KG1 (cell line): ENCODE measurements at places on chromosomes 16 and 17.

DNA sequence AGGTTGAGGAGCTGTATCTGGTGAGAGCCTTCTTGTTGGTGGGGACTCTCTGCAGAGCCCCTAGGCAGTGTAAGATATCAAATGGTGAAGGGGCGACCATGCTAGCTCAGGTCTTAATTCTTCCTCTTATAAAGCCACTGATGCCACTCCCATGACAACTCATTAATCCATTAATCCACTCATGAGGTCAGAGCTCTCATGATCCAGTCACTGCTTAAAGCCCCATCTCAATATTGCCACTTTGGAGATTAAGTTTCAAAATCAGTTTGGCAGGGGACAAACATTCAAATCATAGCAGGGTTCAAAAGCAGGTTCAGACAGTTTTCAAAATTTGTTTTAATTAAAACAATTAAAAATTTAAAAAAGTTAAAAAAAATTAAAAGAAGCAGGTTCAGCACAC is 13.1 kb upstream of the SPECC1 start:
- DNase-seq = no peak

DNA sequence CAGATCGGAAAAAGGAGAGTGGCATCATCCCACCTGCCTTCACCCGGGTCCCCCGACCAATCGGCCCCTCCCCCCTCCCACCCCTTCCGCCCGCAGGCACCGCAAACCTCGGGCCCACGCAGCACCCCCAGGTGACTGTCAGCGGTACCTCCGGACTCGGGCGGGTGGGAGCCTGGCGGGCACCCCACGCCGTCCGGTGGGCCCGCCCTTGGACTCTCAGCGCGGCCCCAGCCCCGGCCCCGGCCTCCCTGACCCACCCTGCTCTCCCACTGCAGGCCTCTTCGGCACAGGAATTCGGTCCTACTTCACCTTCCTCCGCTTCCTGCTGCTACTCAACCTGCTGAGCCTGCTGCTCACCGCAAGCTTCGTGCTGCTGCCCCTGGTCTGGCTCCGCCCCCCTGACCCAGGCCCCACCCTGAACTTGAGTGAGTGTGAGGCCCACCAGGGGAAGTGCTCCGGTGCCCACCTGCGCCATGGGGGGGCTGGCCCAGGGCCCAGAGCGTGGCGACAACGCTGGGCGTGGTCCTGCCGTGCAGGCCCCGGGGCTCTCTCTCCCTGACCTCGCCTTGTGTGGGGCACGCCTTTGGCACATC is 1.6 kb downstream of the TMC8 start:
- DNase-seq = peak; percentile 63

DNA sequence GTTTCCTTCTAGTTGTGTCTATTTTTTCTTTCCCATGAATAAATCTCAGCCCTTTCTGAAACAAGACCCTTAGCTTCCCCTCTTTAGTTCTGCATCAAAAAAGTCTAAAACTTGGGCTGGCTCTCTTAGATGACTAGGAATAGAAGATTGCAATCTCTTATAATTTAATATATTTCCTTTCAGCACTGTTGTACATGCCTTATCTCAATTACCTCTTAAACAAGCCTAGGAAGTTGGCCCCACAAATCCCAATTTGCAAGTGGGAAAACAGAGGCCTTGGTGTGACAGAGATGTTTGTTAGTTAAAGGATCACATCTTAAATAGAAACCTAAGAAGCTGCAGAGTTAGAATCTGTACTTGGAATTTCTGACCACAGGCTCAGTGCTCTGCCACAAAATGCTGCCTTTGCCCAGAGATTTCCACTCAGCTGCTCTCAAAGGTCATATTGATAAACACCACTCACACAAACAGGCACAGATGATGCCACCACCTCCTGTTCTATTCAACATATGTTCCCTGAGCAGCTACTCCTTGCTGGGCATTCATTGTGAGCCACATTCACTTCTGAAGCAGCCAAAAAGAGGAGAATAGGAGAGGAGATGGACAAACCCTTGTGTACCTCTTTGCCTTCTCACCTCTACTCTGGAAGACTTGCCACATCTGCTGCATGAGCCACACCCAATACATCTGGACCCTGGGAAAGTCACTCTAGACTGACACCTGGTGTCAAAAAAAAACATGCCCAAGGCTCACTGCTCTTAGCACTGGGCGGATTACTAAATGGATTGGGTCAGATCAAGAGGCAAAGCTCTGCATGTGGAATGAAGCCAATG is 5.5 kb downstream of the CCDC182 start:
- no peak for DNase-seq

DNA sequence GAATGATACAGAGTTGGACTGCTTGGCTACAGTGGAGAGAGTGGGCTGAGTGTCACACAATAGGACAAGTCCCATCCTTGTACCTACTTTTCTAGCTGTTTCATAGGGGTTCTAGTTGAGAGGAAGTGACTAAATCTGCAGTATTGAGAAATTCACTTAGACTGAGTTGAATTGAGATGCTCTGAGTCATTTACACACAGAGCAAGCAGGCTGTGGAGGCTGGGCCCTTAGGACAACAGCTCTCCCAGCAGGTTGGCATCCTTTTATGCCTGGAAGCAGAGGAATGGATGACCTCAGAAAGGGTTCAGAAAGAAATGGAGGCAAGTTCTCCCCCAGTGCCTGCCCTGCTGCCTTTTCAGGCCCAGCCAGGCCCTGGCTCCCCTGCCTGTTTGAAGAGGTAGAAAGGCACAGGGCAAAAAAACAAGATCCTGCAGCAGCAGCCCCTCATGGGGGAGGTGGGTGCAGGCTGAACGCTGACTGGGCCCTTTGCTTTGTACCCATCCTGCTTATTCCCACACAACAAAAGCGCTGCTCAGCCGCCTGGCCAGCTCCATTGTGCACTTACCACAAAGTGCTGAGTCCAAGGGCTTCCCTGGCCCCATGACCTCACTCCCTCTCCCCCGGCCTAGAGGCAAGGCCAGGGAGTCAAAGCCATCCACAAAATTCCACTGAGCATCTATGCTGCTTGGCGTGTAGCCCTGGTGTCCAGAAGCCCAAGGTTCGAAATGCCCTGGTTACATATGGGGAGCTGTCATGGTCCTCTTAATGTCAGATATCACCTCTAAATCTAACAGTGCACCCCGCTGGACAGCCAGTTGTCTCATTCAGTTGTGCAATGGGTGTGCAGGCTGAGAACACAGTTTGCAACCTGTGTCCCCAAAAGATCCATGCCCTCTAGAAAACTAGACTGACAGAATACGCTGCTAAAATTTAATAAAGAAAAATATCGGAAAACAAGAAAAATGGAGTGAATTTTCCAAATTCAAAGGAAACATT is 5.4 kb upstream of the CRYBA1 start:
- no peak for DNase-seq

DNA sequence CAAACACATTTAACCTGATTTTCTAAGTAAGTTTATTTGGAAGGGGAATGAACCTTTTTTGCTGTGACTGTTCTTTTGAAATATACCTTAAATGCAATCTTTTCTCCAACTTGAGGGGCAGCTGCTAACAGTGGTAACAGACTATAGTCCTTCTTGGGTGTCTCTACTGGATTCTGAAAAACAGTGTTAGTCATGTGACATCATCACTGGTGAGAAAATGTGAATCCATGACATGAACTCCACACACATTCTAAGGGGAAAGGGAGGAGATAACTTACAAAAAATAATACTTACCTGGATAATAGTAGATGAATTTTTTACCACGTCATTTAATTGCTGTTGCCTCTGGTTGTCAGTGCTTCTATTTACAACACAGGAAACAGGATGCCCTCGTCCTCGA is 11.3 kb downstream of the COIL start:
- DNase-seq = no peak

DNA sequence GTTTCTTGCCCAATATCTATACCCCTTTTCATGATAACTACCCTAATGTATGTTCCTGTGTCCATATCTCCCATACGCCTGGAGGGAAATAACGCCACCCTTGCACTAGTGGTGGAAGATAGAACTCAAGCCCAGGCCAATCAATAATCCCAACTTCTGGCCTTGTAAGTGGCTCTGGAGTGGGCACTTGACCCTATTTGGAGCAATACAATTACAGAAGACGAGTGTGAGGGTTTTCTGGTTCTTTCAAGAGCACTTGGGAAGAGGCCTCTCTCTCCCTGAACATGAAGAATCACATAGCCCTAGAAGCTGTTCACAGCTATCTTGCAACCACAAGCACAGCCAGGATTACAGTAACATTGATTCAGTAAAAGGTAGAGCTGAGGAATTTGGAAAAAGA is 217.9 kb downstream of the RAB11FIP4 start:
- DNase-seq = no peak

GRCh38 chr17:31467502-31468256 is 76.2 kb downstream of the RAB11FIP4 start:
- no peak for DNase-seq

- DNase-seq = no peak
These were observed 1.1 kb downstream of the ABAT start for GRCh38 chr16:8675183-8676159.

DNA sequence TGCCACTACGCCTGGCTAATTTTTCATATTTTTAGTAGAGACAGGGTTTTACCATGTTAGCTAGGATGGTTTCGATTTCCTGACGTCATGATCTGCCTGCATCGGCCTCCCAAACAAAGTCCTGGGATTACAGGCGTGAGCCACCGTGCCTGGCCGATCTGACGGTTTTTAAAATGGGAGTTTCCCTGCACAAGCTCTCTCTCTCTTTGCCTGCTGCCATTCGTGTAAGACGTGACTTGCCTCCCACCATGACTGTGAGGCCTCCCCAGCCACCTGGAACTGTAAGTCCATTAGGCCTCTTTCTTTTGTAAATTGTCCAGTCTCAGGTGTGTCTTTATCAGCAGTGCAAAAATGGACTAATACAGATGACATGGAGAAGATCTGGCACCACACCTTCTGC is 4.7 kb upstream of the FLCN start:
- DNase-seq = no peak

- no peak for DNase-seq
These were observed 2.7 kb downstream of the UTP18 start for GRCh38 chr17:51263006-51263405.

GRCh38 chr17:79043191-79043930 is 19.4 kb downstream of the C1QTNF1 start:
- no peak for DNase-seq

GRCh38 chr17:68365469-68365868 is 74.2 kb downstream of the ARSG start:
- no peak for DNase-seq

GRCh38 chr17:80296221-80296620 is 35.6 kb downstream of the RNF213 start:
- no peak for DNase-seq

GRCh38 chr16:84024854-84025253 is 17.7 kb downstream of the SLC38A8 start:
- DNase-seq = no peak

GRCh38 chr16:56332464-56333079 is 92.8 kb downstream of the AMFR start:
- DNase-seq = no peak

- no peak for DNase-seq
These were observed 172.5 kb downstream of the ZFHX3 start for GRCh38 chr16:72875291-72876031.

- DNase-seq = peak; percentile 37
These were observed 166.1 kb downstream of the PRKCA start for GRCh38 chr17:66468241-66469087.

DNA sequence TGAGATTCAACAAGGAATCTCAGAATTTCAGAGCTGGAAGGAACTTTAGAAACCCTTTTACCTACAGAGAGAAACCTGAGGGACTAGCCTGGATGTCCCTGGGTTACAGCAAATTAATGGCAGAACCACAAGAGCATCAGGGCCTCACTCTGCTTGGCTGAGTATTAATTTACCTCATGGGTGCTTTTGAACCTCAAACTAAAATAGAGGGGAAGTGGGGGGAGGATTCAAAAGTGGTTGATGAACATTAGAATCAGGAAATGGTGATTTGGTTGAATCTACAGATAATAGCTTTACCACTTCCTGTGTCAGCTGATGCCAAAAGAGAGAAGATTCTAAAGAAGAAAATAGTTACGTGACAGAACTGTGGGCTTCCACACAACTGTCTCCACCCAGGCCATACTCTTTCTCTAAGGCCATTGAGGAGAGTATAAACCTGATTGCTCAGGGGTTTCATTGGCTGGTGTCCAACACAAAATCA is 11.3 kb upstream of the SKAP1 start:
- peak; percentile 24 for DNase-seq

DNA sequence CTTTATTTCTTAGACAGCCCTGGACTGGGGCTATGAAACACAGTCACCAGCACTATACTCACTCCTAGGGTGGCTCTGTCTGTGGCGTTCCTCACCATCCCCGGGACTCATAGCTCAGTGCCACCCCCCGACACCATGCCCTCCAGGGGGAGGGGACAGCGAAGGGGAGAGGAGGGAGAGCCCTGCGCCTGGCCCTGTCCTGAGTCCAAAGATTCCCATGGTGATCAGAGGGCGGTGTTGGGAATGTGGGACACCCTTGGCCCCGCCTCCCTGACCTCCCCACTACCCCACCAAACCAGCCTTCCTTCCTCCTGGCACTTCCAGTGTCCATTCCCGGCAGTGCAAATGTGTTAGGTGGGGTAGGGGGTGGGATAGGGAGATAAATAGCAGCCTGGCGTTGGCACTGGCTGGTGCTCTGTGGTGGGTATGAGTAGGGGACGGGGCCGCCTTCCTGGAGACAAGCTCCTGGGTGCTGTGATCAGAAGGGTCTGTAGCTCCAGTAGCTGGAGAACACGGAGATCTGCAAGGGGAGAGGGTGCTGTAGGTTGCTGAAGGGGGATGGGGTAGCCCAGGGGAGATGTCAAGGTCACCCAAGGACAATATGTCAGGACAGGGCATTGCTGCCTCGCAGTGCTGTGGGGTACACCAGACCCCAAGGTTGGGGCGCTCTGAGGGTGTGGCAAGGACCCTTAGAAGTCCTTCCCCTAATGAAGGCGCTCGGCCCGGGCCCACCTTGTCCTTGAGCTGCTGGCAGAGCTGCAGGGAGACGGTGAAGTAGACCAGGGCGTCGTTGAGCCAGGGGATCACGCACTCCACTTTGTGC is 2.0 kb downstream of the SMIM22 start:
- no peak for DNase-seq

- DNase-seq = no peak
These were observed 3.6 kb upstream of the FBXO47 start for GRCh38 chr17:38970804-38971203.

DNA sequence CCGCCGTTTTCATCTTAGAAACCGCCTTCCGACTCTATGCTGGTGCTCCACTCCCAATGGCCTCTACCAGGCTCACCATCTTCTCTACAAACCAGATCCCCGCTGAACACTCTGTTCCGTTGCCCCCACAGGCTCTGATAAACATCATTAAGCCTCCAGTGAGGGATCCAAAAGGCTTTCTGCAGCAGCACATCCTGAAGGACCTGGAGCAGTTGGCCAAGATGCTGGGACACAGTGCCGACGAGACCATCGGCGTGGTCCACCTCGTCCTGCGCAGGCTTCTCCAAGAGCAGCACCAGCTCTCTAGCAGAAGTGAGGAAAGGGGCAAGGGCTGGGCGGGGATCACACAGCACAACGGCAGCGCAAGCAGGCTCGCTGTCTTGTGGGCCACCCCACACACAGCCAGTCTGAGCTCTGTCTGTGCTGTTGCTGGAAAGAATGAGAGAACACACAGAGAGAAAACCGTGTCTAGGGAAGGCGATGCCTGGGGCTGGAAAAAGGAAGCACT is 33.5 kb upstream of the ENDOV start:
- DNase-seq = no peak

GRCh38 chr17:1860978-1861377 is 31.2 kb downstream of the RPA1 start:
- no peak for DNase-seq
